ENCODE measurements at places on chromosomes 5 and 9. TPM values are rescaled to one million over a fixed set of nuclear protein-coding genes. Genes with fewer than 3 reads are reported as not detected.

CDH6 gene
- total RNA-seq, result not detected

ZDHHC11 gene
- total RNA-seq, result 13.4 TPM

MYMK gene
- not detected for total RNA-seq

SLC45A2 gene
- under 0.01 TPM for total RNA-seq

PDZD2 gene
- total RNA-seq, result 0.71 TPM

SELENOP gene
- 6.0 TPM for total RNA-seq

URM1 gene
- total RNA-seq, result 53.0 TPM

SPATA31D3 gene
- not detected for total RNA-seq

SEMA6A gene
- 0.43 TPM for total RNA-seq

PCDHGA12 gene
- total RNA-seq, result 24.5 TPM

INSYN2B gene
- 2.0 TPM for total RNA-seq

GAS1 gene
- 15.7 TPM for total RNA-seq

C7 gene
- not detected for total RNA-seq

DMRT3 gene
- total RNA-seq, result not detected

SLF1 gene
- 8.9 TPM for total RNA-seq

ANKHD1 gene
- total RNA-seq, result 61.2 TPM

BRD9 gene
- total RNA-seq, result 45.8 TPM

TAF1L gene
- not detected for total RNA-seq

HEXB gene
- total RNA-seq, result 101 TPM

SPATA31A3 gene
- total RNA-seq, result not detected

TMEFF1 gene
- total RNA-seq, result 0.26 TPM

SLC1A1 gene
- total RNA-seq, result 1.1 TPM

STPG3 gene
- not detected for total RNA-seq

GFI1B gene
- total RNA-seq, result not detected

WNT8A gene
- not detected for total RNA-seq

RFK gene
- 18.2 TPM for total RNA-seq

CPLANE1 gene
- 38.2 TPM for total RNA-seq

MCC gene
- 46.2 TPM for total RNA-seq

IFNK gene
- not detected for total RNA-seq

PCDHA10 gene
- 0.08 TPM for total RNA-seq

NEURL1B gene
- 2.9 TPM for total RNA-seq

DDX4 gene
- not detected for total RNA-seq

ANP32B gene
- total RNA-seq, result 8.2 TPM

HAVCR1 gene
- not detected for total RNA-seq

PCDHB15 gene
- 0.33 TPM for total RNA-seq

PHF24 gene
- 0.67 TPM for total RNA-seq
